WTC11 (cell line): ENCODE measurements at places on chromosomes 2 and 18. TPM values are rescaled to one million over a fixed set of nuclear protein-coding genes. Genes with fewer than 3 reads are reported as not detected.

The MAB21L4 gene
- not detected in 3 replicates for total RNA-seq

The GPC1 gene
- 37.2 to 41.5 TPM (median 40.4 TPM) in 3 replicates for total RNA-seq

DNA sequence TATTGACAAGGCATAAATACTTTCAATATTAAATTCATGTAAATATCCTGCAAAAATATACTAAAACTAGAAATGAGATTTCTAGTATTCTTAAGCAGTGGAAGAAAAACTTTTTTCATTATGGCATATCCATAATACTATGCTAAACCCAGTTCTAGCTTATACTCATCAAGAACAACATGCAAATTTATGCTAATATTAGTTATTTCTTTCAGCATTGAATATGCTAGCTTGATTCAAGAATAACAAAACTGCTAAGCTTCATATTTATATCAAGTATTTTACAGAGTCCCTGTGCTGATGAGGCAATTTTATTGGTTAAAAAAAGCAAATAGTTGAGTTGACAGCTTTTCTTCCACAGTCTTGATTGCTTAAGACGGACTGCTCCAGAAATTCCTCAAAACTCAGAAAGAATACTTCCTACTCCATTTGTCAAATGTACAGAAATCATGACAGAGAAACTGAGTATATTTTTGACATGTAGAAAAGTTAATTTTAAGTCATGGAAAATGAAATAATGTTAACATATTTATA, 105.0 kb downstream of the PIGN start:
- no peak overlapping the region for H3K4me3 ChIP-seq
- no peak for DNase-seq
- no peak overlapping the region for H3K27ac ChIP-seq
- no peaks in the 10 kb centered on the region for H3K36me3 ChIP-seq

- H3K27me3 ChIP-seq, result no peaks in the 10 kb centered on the region
- no peak overlapping the region for H3K27ac ChIP-seq
- H3K4me1 ChIP-seq, result no peaks in the 10 kb centered on the region
These were observed 29.3 kb downstream of the PTRHD1 start for GRCh38 chr2:24763843-24764242.

- peak overlapping the region; percentile 25; the same call in 1 of the 2 replicates for H3K4me3 ChIP-seq
- H3K36me3 ChIP-seq, result 0 out of 2 replicates have a peak, but pooled peaks cover 3% of the 10 kb centered on the region
- no peak for DNase-seq
- H3K27me3 ChIP-seq, result no peaks in the 10 kb centered on the region
- H3K4me1 ChIP-seq, result peaks cover 40% of the 10 kb centered on the region
These were observed 5.5 kb downstream of the SULT1C4 start for GRCh38 chr2:108383146-108383830.

GRCh38 chr2:141392517-141393213, 738.2 kb downstream of the LRP1B start:
- no peak overlapping the region for H3K4me3 ChIP-seq
- H3K27me3 ChIP-seq, result no peaks in the 10 kb centered on the region
- H3K27ac ChIP-seq, result no peak overlapping the region
- H3K36me3 ChIP-seq, result no peaks in the 10 kb centered on the region

DNA sequence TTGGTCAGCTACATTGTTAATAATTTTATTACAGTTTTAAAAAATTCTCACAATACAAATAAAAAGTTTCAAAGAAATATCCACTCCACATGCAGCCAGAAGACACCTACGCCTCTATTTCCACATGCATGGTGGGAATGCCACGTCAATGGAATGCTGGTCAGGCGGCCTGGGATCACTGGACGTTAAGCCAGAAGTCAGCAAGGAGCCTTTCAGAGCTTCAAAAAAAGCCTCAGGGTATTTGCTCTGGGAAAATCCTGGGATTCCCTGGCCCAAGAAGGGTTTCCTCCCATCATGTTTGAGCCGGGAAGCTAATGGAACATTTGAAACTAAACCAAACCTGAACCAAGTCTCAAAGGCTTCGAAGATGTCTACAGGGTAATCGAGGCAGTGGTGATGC, 241.9 kb upstream of the PXDN start:
- DNase-seq, result no peak
- peaks cover 42% of the 10 kb centered on the region for H3K4me1 ChIP-seq
- peaks cover 24% of the 10 kb centered on the region for H3K27me3 ChIP-seq
- H3K36me3 ChIP-seq, result peaks cover 7% of the 10 kb centered on the region
- peak overlapping the region; percentile 63 for H3K27ac ChIP-seq
- no peak overlapping the region for H3K4me3 ChIP-seq

DNA sequence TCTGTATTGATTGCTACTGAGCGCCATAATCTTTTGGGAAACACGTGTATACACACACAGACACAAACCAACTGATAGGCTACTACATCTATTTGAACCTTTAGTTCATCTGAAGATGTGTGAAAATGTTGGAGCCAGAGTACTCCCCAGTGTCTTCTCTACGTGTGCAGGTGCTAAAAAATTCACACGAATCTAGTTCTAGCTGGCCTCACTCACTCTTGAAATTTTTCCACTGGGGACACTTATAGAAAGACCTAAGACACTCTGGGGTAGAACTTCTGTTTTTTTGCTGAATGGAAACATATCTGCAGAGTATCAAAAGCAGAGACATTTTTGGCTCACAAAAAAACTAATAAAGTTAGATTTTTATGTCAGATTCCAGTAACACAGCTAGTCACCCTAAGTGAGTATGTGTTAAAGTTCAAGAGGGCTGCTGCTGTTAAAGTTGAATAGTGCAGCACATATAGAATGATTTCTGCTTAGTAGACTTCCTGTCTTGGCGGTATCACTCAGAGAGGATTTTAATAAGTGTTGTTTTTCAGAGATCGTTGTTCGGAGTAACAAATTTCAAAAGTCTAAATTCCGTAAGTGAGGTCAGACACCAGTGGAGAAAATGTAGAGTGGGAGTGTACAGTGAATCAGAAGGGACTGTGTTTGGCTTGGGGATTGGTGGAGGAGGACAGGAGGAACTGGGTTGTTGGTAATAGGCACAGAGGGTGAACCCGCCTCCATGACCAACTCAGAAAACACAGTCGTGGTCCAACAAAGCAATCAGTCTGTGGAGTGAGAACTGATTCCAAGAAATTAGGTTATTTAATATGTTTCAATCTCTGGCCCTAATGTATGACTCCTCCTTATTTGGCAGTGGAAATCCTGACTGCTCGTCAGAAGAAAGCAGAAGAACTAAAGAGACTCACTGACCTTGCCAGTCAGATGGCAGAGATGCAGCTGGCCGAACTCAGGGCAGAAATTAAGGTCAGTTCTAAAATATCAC, 43.1 kb downstream of the KCTD18 start:
- no peak for DNase-seq
- H3K4me1 ChIP-seq, result peaks cover 18% of the 10 kb centered on the region
- H3K27me3 ChIP-seq, result no peaks in the 10 kb centered on the region
- H3K36me3 ChIP-seq, result peaks cover 87% of the 10 kb centered on the region
- H3K4me3 ChIP-seq, result no peak overlapping the region
- H3K27ac ChIP-seq, result peak overlapping the region; percentile 78; the same call in 1 of the 2 replicates

The COQ10B gene
- total RNA-seq, result 17.7 to 21.7 TPM (median 19.9 TPM) in 3 replicates

DNA sequence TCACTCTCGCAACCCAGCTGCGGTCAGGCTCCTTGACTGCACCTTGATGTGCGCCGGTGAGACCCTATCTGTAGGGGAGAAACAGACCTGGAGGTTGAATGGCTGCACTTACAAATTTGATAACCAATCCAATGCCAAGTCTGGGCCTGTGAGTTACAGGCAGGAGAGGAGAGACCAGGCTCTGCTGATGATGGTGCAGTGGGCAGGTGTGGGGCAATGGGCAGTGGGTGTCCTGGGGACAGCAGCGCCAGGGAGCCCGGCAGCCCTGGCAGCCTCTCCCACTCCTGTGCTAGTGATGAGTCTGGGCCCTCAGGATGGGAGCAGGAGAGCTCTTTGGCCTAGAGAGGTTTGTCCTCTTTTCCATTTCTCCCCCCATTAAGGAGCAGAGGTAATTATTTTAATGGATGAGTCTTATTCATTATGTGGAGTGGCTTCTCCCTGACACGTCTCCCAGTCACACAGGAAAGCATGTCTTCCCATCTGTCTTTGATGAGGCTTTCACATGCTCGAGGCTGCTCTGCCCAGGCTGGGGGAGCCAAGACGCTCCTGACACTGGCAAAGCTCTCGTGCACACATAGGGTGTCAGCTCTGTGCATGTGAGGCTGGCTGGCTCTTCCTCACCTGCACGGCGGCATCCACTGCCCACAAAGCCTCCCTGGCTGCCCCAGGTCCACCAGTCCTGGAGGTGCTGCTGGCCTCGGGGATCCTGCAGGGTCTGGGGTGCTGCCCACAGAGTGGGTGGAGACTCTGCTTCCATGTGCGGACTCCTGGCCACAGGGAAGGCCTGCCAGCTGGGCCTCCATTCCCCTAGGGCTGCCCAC, 10.0 kb upstream of the ALLC start:
- no peaks in the 10 kb centered on the region for H3K36me3 ChIP-seq
- H3K4me1 ChIP-seq, result peaks cover 12% of the 10 kb centered on the region
- H3K4me3 ChIP-seq, result no peak overlapping the region

- no peak overlapping the region for H3K4me3 ChIP-seq
- H3K4me1 ChIP-seq, result no peaks in the 10 kb centered on the region
- DNase-seq, result no peak
- H3K36me3 ChIP-seq, result no peaks in the 10 kb centered on the region
- no peaks in the 10 kb centered on the region for H3K27me3 ChIP-seq
- H3K27ac ChIP-seq, result no peak overlapping the region
These were observed 70.3 kb downstream of the ASB1 start for GRCh38 chr2:238496756-238497609.

- no peak overlapping the region for H3K27ac ChIP-seq
- no peaks in the 10 kb centered on the region for H3K36me3 ChIP-seq
- DNase-seq, result no peak
These were observed 154.7 kb upstream of the TNP1 start for GRCh38 chr2:217014328-217015105.
